ENCODE measurements at places on chromosomes 6 and 20.

DNA sequence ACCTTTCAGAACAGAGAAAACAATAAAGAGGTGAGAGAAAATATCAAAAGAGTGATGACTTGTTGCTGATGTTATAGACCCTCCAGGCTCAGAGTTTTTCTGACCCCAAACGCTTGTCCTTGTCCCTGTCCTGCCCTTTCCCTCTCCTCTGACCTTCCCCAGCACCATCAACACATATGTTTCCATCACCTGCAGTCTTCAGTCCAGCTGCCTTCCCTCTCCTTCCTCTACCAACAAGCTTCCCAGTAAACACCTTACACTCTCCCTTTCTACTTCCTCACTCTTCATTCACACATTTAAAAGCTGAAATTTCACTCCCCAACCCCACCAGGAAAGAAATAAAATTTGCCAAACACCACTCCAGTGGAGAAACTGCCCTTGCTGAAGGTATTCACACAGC is 25.4 kb upstream of the AFDN start:
- DNase-seq: no peak

GRCh38 chr6:52233975-52234823 is 10.1 kb downstream of the IL17F start:
- DNase-seq: no peak

GRCh38 chr6:39934131-39934757 is at the start of gene MOCS1:
MOCS1 (minus strand) TSS chr6:39934462; CDS start chr6:39934417, 45 bp downstream.
- DNase-seq: no peak

- no peak for DNase-seq
Observed at GRCh38 chr6:33595001-33595846, 15.1 kb upstream of the BAK1 start.

- DNase-seq: no peak
Observed at GRCh38 chr6:167691533-167692312, 135.0 kb upstream of the AFDN start.

- DNase-seq: no peak
Observed at GRCh38 chr6:7975764-7976146, 65.2 kb upstream of the TXNDC5 start.

- no peak for DNase-seq
Observed at GRCh38 chr6:170180671-170181337, 110.1 kb downstream of the DLL1 start.

- no peak for DNase-seq
Observed at GRCh38 chr6:12009876-12010634, 2.1 kb upstream of the HIVEP1 start.

GRCh38 chr6:44267252-44267651 is 1.9 kb upstream of the NFKBIE start:
- no peak for DNase-seq

GRCh38 chr6:33840048-33840926 is 36.5 kb upstream of the MLN start:
- DNase-seq: no peak

- DNase-seq: no peak
Observed at GRCh38 chr6:44052419-44053023, 74.7 kb downstream of the MRPL14 start.

- no peak for DNase-seq
Observed at GRCh38 chr6:142307963-142308748, 6.3 kb downstream of the ADGRG6 start.

GRCh38 chr6:125367036-125367782 is 65.4 kb upstream of the HDDC2 start:
- no peak for DNase-seq

DNA sequence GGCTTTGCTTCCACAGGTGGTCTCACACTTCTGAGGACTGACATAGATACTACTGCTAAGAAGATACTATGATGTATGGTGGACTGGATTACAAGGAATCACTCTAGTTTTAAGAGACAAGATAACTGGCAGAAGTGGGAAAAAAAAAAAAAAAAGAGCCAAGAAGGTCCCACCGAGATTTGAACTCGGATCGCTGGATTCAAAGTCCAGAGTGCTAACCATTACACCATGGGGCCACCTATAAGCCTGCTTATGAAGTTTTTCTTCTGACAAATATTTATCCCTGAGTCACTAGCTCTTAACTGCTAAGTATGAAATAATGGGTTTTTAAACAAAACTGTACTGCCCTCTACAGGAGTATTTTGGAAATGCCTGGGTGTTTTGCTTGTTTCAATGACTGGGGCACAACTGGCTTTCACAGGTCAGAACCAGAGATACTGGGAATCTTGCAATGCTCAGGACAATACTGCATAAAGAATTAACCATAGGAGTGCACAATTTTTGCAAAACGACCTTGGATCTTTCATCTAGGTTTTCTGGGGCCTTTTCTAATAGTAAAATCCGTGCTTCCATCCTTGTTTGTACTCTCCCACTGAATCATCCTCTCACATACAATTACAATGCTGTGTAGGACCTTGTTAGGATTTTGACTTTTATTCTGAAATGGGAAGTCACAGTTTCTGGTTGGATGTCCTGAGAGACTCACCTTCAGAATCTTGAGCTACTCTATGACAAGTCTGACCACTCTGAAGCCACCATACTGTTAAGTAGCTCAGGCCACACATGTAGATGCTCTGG is 116.3 kb downstream of the OR2B2 start:
- DNase-seq: peak; percentile 69

DNA sequence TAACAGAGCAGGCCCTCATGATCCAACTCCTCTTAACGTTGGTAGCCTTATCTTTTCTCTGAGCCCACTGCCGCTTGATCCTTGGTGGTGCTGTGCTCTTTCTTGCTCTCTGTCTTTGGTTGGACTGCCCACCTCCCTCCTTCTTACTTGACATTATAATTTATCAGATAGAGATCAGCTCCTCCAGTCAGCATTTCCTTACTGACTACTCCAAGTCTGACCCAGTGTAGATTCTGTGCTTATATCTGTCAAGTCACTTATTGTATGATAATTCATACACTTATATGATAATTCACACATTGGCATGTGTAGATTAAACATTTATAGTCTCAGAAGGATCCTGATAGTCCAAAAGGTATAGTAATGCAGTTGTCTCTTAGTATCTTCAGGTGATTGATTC is 18.1 kb downstream of the PTPRA start:
- DNase-seq: no peak

DNA sequence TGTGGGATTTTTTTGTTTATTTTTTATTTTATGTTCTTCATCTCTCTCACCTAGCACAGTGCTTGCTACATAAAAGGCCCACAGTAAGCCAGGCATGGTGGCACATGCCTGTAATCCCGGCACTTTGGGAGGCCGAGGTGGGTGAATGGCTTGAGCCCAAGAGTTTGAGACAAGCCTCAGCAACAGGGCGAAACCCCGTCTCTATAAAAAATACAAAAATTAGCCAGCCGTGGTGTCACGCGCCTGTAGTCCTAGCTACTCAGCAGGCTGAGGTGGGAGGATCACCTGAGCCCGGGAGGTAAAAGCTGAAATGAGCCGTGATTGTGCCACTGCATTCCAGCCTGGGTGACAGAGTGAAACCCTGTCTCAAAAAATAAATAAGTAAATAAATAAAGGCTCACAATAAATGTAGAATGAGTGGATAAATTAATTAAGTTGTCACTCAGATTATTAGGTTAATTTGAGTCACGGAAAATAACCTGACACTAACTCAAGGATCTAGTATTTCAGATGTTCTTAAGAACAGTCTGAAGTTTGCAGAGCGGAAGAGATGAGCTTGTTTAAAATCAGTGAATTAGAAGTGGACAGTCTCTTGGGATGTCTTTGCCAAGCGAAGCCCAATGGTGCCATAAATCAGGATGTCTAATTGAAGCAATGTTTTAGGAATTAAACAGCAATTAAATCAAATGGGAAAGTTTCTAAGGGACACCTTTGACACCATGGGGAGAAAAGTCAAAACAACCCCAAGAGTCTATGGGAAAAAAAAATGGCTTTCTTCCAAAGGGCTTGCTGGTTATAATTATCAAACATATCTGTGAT is 214.4 kb downstream of the ZNF217 start:
- DNase-seq: no peak

- DNase-seq: no peak
Observed at GRCh38 chr6:158539413-158539812, 20.5 kb upstream of the TMEM181 start.

- DNase-seq: no peak
Observed at GRCh38 chr6:24768361-24768760, 6.4 kb upstream of the GMNN start.

GRCh38 chr20:6122873-6123648 is at the start of gene FERMT1:
FERMT1 (minus strand) TSS chr20:6123030; CDS start chr20:6119554, 3,476 bp downstream.
- no peak for DNase-seq

DNA sequence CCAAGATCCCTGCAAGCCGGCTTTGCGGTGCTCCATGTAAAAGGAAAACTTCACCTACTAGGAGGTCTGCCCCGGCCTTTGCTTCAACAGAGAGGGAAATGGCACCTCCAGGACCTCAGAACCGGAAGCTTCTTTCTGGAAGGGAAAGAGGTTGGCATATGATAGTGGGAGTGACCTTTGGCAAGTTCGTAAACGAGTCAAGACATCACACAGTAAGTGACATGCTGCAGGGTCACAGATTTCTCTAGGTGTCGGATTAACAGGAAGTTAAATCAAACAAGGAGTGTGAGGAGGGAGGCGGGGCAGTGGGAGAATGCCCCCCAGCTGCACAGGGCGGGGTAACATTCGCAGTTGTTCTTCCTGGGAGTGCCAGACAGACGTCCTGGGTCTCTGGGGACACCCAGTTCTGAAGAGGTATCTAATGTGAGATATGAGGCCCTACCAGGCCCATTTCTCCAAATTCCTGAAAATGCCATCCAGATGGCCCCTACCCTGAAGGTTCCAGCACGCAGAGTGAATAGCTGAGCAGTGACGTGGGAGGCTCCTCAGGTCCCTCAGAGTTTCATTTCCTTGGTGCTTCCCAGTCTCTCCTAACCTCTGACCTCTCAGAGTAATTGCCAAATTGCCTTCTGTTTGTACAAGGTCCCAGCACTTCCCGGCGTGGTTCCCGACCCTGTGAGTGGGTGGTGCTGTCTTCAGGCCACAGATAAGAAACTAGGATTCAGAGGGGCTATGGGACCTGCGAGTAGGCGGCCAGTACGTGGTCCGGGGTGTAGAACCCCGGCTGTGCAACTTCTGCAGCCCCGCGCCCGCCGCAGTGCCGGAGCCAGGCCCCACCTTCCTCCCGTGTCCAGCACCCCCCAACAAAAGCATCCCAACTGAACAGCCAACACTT is 1.9 kb downstream of the RRBP1 start:
- DNase-seq: no peak

- DNase-seq: no peak
Observed at GRCh38 chr6:34285448-34286164, 36.8 kb upstream of the SMIM29 start.
